Activated CD4-positive, alpha-beta T cell treated with anti-CD3 and anti-CD28 coated beads, Interleukin-2, amount 10 ng/mL, durations not matched to agents 24 days and 14 days (primary cell): ENCODE measurements at places on chromosomes 2 and 18. TPM values are rescaled to one million over a fixed set of nuclear protein-coding genes. Genes with fewer than 3 reads are reported as not detected.
A peak's percentile ranks its signal among the peaks of the same experiment; 100 is the strongest.

GRCh38 chr2:55311444-55311870 lies 42.4 kb upstream of the MTIF2 start:
- no peak for DNase-seq
- no peak overlapping the region for H3K4me3 ChIP-seq
- H3K4me1 ChIP-seq: peaks cover 14% of the 10 kb centered on the region
- H3K36me3 ChIP-seq: peaks cover 2% of the 10 kb centered on the region
- peak overlapping the region; percentile 54 for H3K27ac ChIP-seq
- H3K27me3 ChIP-seq: no peaks in the 10 kb centered on the region

DNA sequence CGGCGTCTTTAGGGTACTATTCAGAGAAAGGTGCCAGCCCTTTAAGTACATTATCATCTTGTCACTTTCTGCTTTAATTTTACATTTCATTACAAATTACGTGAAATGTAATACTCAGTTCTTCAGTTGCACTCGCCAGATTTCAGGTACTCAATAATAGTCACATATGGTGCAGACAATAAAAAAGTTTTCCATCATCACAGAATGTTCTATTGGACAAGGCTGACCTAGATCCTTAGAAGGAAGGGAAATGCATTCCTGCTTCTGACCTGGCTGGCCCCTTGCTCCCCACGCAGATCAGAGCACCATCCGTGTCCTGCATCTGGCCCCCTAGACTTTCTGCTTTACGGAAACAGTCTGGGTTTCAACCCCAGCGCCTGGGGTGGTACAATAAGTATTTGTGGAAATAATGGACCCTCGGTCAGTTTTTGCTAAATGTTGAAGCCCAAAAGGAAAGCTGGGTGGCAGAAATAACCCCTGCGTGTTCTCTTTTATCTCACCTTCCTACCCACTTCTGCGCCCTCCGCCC lies 681 bp upstream of the C2orf72 start:
- no peak overlapping the region for H3K27ac ChIP-seq
- no peaks in the 10 kb centered on the region for H3K36me3 ChIP-seq
- H3K4me3 ChIP-seq: no peak overlapping the region
- H3K27me3 ChIP-seq: peaks cover 75% of the 10 kb centered on the region
- DNase-seq: no peak

DNA sequence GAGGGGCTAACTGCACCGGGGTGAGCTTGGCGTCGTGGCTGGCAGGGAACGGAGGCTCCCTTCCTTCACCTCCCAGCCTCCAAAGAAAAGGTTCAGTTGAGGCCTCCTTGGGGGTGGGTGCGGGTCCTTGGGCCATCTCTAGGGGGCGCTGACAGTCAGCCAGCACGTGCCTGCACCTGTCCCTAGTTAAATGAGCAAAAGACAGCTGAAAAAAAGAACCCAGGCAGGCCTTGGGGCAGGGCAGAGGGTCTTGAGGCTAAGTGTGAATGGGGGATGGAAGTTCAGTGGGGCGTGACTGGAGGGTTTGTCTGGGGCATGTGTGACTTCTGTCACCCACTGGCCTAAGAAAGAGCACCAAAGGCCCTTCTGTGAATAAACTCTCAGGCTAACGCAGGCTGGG lies 56.4 kb downstream of the ZFP36L2 start:
- DNase-seq: peak; percentile 90
- peak overlapping the region; percentile 77 for H3K4me3 ChIP-seq
- peaks cover 67% of the 10 kb centered on the region for H3K4me1 ChIP-seq
- H3K36me3 ChIP-seq: no peaks in the 10 kb centered on the region

DNA sequence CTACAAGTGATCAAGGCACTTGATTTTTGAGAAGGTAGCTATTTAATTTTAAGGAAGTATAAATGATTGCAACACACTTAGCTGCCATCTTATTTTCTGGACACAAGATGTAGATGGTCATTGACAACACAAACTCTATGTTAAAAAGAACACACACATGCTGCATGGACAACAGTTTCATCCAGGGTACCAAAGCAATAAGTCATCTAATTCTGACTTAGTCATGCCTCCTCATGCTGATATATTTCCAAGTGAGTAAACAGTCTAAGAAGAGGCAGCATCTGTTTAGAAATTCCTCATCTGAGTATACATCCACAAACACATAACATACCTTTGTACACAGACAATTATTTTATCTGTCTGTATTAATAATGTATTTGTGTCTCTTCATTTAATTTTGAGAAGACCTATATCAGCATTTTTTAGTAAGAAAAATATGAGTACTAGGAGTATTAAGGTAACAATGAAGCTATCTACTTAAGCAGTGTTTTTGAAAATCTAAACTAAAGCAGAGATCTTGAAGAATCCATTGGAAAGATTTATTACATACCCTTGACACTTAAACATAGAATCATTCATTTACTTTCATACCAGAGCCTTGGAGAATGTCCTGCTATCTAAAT lies 84.9 kb downstream of the SCN1A start:
- H3K27me3 ChIP-seq: peaks cover 2% of the 10 kb centered on the region
- no peaks in the 10 kb centered on the region for H3K36me3 ChIP-seq
- no peak overlapping the region for H3K27ac ChIP-seq
- DNase-seq: no peak
- H3K4me3 ChIP-seq: no peak overlapping the region

DNA sequence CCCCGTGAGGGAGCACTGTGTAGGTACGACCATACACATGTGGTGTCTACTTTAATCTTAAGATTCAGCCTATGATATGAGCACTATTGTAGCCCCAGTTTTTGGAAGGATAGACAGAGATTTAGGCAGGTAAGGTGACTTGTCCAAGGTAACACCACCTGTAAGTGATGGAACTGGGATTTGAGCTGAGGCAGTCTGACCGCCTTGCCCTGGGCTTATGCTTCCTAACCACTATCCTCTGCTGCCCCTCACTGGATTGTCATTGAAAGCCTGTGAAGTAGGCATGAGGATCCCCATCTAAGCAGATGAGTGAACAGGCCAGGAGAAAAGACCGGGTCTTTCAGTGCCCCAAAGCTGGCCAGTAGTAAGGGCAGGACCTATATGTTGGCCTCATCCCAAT lies 343.8 kb downstream of the CYRIA start:
- H3K36me3 ChIP-seq: no peaks in the 10 kb centered on the region
- no peak overlapping the region for H3K4me3 ChIP-seq
- DNase-seq: peak; percentile 22

Gene GREB1L
- not detected in 2 replicates for total RNA-seq

Gene PCARE
- total RNA-seq: not detected in 2 replicates

Gene NEU2
- total RNA-seq: not detected in 2 replicates
